ENCODE measurements at places on chromosomes 3 and 15.
A peak's percentile ranks its signal among the peaks of the same experiment; 100 is the strongest.

DNA sequence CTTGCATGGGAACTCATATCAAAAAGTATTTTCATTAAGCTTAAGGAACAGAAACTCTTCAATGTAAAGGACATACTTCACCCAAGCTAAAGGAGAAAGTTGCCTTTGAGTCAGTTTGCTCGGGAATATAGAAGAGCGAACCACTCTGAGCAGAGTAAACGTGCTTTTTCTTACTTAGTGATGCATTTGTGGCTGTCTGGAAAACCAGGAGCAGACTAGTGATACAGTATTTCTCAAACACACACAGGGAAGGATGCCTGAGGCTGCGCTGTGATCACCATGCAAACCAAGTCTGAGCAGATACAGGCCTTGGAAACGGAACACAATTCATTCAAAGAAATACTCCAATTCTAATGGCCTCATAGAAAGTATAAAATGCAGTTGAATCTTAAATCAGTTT lies 121.0 kb upstream of the CDIN1 start:
- no peak for DNase-seq

DNA sequence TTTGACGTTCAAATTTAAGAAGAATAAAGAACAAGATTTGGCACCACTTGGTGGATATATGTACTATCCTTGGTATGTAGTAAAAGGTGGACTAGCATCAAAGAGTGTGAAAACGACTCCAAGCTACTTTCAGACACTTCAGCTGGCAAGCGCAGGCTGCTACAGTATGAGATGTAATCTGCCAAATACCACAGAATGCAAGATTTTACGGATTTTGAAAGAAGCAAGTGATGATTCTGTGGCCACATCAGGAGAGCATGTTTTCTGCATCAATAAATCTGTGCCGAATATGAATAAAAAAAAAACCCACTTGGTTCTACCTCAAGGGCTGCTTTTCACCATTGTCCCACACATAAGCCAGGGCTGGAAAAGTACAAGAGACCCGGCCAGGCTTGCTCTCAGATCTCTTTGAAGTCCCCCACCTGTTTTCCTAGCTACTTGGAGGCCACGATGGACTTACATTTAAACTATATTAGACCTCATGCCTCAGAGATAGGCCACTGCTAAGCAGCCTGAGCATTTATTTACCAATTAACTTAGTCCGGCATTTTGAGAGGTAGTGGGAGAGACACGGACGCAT lies 37.4 kb downstream of the MYO1E start:
- DNase-seq, result no peak

- no peak for DNase-seq
These were observed 945.6 kb upstream of the GBE1 start for GRCh38 chr3:82707035-82707434.

GRCh38 chr3:128466840-128467541 lies at the start of gene DNAJB8:
DNAJB8 (minus strand) TSS chr3:128466890; CDS start chr3:128463245, 3,645 bp downstream.
- no peak for DNase-seq

GRCh38 chr3:66593978-66594377 lies 93.2 kb upstream of the LRIG1 start:
- no peak for DNase-seq

GRCh38 chr3:169661361-169662131 lies 2.0 kb downstream of the MECOM start:
- DNase-seq, result peak; percentile 62

GRCh38 chr15:93716615-93717231 lies 514.6 kb upstream of the MCTP2 start:
- no peak for DNase-seq

GRCh38 chr15:64535460-64536243 lies 75.3 kb downstream of the ZNF609 start:
- DNase-seq, result no peak

DNA sequence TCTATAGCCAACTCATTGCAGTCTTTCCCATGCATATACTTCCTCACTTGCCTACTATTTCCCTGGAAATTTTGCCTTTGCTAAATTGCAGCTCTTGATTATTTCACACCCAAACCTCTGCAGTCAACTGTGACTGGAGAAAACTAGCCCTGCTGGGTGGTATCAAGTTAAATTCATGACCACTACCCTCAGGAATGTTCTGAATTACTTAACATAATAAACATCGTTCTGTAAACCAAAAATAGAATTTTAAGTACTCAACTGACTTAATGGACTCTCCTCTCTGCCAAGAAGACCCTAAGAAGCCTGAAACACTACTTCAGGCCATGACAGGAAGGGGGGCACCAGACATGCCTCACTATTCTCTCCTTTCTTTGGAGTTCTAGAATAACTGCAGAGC lies 1278.0 kb upstream of the GBE1 start:
- no peak for DNase-seq

DNA sequence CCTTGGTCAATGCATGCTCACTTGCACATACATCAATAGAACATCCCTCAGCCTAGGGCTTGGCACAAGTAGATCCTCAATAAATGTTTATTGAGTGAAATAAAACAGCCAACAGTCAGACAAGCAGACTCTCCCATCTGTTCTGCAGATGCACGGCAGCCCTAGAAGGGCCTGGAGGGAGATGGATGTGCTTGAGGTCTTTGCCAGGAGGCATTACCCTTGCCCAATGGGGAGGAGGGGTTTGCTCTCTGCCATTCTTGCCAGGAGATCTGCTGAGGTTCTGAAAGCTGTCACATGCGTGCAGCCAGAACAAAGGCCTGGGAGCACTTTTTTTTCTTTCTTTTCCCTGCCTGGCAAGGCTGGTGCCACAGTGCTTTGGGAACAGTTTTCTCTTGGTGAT lies 349.3 kb upstream of the THRB start:
- DNase-seq, result no peak

DNA sequence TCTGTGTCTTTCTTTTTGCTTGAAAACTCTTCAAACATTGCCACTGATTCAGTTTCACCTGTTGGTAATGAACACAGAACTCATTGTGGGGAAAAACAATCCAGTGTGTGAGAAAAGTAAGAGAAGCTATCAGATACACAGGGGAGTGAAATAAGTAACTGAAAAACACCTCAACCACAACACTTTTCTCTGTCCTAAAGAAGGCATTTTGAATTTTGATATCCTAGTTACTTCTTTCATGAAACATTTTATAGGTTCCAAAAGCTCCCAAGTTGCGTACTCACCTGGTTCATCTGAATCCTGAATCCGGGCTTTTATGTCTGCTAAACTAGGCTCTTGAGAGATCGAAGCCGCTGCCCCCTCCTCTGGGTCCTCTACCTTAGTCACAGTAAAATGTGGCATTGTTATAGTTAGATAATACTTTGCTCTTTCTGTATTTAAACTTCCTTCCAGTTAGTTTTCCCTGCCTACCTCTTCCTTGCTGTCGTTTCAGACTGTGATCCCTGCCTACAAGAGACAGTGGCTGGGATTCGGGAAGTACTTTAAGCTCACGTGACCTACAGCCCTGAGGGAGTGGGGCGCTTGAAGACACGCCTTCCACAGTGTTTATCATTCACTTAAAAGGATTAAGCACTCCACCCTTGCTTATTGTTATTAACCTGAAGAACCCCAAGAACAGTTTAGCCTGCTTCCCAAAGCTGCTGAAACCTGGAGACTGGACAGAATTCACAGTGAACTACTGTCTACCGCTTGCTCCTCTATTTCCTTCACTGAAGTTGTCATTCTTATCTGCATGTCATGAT lies 19.1 kb downstream of the SLC12A6 start:
- peak; percentile 62 for DNase-seq

DNA sequence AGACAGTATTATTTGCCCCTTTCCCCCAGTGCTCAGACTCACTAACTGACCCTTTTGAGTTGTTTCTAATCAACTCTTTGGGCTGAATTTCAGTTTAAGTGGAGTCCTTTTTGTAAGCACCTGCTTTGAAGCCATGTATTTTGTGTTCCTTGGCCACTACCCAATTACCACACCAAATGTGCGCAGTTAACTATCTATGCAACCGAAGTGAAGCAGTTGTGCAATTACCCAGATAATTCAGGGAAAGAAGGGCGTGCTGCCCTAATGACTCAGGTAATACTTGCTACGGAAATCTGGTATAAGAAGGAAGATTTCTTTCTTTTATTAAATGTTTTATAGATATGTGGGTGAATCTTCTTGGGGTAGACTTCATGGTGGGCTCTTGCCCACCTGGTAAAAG lies 371.9 kb upstream of the TBL1XR1 start:
- DNase-seq, result no peak

DNA sequence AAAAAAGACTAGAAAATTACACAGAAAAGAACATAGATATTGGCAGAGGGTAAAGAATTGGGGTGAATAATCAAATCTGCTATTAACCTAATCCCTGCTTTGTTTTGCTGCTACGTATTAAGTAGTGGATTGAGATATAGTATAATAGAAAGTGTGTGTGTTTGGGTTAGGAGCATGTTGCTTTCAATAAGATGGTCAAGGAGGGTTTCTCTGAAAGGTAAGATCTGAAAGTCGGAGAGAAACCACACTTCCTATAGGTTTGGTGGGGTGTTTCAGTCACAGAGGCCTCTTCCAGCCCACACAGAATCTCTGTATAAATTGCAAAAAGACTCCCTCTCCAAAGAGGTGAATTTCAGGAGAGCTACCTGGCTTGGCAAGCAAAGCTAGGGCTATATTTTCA lies 345.7 kb upstream of the SATB1 start:
- DNase-seq, result no peak

- peak; percentile 54 for DNase-seq
These were observed at the start of gene FAM174B for GRCh38 chr15:92655178-92655995. FAM174B (minus strand) TSS chr15:92655775.

DNA sequence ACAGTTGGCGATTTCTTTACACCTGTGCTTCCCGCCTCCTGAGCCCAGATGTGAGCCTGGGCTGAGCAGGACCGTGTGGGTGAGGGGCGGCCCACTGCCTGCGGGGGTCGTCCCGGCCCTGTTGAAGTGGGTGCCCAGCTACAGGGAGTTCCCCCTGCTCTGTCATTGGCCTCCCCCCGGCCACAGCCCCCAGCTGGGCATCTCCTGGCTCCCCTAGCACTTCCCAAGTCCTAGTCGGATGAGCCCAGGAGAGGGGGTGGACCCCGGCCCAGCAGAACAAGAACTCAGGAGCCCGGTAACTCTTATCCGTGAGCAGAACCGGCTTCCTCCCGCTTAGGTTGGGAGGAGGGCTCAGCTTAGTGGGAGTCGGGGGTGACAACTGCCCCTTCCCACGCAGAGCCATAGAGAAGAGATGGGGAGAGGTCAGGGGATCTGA lies 757 bp downstream of the PAQR5 start:
- DNase-seq, result no peak

DNA sequence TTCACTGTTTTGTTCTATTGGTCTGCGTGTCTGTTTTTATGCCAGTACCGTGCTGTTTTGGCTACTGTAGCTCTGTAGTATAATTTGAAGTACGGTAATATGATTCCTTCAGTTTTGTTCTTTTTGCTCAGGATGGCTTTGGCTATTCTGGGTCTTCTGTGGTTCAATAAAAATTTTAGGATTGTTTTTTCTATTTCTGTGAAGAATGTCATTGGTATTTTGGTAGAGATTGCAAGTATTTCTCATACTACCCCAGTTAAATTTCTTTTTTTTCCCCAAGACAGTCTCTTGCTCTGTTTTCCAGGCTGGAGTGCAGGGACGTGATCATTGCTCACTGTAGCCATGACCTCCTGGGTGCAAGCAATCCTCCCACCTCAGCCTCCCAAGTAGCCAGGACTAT lies 53.4 kb downstream of the STARD9 start:
- no peak for DNase-seq

- DNase-seq, result no peak
These were observed 4.8 kb upstream of the NR2F2 start for GRCh38 chr15:96325541-96326327.

GRCh38 chr15:85386261-85386660 lies 5.9 kb downstream of the AKAP13 start:
- DNase-seq, result no peak

DNA sequence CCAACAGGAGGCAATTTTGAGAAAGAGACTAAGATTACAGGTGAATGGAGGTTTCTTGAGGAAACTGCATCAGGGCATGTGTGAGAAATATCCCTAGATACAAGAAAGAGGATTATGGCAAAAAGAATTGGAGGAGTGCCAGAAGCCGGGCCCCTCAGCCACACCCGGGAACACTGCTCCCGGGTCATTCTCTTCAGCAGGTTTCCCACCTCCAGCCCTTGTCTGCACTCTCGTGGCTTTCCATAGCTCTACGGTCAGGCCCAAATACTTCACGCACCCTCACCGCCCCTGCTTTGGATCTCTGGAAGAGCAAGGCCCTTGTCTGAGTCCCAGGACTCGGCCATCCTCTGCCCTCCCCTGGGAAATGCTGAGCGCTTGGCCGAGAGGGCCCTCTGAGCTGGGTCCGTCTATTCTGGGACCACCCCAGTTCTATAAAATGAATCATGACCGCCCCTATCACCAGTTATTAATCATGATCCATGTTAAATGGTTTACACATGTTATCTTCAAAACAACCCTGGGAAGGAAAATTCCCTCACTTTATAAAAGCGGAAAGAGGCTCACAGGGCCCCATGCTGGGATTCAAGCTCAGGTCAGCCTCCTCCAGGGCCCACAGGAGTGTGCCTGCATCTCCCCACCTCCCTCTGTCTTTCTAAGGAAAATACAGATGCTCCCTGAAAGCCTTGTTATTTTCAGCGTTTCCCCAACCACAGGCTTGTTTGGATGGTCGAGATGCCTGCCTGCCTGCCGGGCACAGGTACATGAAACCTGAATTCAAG lies 38.8 kb upstream of the SPTBN5 start:
- no peak for DNase-seq

GRCh38 chr3:117192888-117193287 lies 483.3 kb downstream of the TUSC7 start:
- DNase-seq, result no peak

DNA sequence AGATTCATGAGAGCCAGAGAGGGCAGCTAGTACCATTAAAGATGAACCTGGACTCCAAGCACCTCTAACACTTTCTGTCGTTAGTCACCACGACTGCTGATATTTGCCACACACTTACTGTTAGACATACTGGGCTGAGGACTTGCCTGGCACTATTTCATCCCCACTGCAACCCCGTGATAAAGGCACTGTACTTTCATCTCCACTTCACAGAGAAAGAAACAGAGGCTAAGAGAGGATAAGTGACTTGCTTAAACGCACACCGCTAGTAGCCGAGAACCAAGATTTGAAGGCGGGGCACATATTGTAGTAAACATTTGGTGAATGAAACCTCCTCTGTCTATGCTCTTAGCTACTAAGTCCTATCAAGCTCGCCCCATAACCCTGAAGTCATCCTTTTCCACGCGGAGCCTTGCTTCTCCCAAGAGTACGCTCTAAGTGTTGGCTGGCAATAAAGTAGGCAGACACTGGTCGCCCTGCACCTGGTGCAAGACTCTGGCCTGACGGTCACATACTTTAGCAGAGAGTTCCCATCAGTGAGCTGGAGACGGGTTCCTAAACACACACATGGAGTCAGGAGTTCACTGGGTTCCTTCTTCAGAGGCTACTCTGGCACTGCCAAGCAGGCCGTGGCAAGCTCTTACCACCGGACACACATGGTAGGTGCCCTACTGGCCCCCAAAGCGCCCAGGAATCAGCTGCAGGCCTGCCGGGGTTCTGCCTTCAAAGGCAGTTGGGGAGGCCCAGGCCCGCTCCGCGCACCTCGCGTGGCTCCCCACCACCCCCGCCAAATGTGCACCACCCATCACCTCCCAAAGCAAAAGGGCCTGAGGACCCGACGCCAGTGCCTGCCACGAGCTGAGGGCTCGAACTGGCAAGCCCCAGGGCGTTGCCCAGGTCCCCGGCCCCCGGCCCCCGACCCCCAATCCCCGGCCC lies 951 bp downstream of the POMGNT2 start:
- no peak for DNase-seq

GRCh38 chr3:45940004-45940780 lies 3.1 kb upstream of the CXCR6 start:
- no peak for DNase-seq
